ENCODE measurements at places on chromosomes 5 and 9. TPM values are rescaled to one million over a fixed set of nuclear protein-coding genes. Genes with fewer than 3 reads are reported as not detected.

DNA sequence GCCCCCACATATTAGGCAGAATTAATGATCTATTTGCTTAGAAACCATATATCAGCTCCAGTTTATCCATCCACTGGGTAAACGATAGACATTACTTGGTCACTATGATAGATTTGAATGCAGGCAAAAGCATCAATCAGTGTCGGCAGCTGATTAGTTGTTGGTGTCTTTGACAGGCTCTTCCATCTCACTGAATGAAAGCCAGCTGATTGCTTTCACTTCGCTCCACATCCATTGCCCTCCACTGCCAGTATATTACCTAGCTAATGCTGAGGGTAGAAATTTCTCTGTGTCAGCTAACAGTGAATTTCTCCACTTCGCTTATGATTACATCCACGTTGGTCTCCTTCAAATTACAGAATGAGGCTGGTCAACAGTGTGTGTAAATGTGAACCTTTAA, 821.3 kb upstream of the TYRP1 start:
- H3K4me3 ChIP-seq: no peak overlapping the region
- no peaks in the 10 kb centered on the region for H3K27me3 ChIP-seq
- DNase-seq: no peak
- H3K36me3 ChIP-seq: no peaks in the 10 kb centered on the region

GRCh38 chr5:176625512-176625911, 4.8 kb downstream of the SNCB start:
- H3K4me3 ChIP-seq: no peak overlapping the region
- H3K36me3 ChIP-seq: no peaks in the 10 kb centered on the region
- no peak overlapping the region for H3K27ac ChIP-seq
- no peak for DNase-seq

GRCh38 chr5:154749491-154749890, 5.7 kb upstream of the LARP1 start:
- H3K27me3 ChIP-seq: no peaks in the 10 kb centered on the region
- no peak overlapping the region for H3K27ac ChIP-seq
- H3K36me3 ChIP-seq: no peaks in the 10 kb centered on the region
- H3K4me1 ChIP-seq: peaks cover 14% of the 10 kb centered on the region

The PTGS1 gene
- 1.8 TPM for total RNA-seq

The OCLN gene
- total RNA-seq: 66.5 TPM

Data from PC-9 (cell line).